ENCODE measurements at places on chromosomes 2 and 18.

GRCh38 chr18:48295586-48296311, 113.4 kb downstream of the ZBTB7C start:
- DNase-seq, result no peak

DNA sequence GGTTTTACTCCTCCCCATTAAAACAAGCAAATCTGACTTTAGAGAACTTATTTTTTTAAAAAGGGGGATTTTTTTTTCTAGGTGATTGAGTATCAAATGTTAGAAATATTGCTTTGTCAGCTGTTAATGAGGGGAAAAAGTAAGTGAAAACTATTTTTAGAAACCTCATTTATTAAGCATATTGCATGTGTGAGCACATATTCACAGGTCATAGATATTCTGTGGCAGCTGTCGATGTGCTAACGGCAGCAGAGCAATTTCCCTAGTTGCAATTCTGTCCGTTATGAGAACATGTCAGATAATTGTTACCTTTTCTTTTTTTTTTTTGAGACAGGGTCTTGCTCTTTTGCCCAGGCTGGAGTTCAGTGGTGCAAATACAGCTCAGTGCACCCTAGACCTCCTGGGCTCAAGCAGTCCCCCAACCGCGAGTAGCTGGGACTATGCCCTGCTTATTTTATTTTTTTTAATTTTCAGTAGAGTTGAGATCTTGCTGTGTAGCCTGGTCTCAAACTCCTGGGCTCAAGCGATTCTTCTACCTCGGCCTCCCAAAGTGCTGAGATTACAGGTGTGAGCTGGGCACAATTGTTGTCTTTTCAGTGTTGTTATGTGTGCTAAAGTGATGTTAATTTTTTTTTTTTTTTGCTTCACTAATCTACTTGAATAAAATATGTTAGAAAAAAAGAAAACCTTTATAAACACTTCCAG, 69.8 kb downstream of the MTA3 start:
- DNase-seq, result no peak

GRCh38 chr2:224987733-224988132, 54.5 kb downstream of the DOCK10 start:
- no peak for DNase-seq

- DNase-seq, result no peak
Measured at GRCh38 chr2:187136646-187137045, 287.7 kb upstream of the ZSWIM2 start.

DNA sequence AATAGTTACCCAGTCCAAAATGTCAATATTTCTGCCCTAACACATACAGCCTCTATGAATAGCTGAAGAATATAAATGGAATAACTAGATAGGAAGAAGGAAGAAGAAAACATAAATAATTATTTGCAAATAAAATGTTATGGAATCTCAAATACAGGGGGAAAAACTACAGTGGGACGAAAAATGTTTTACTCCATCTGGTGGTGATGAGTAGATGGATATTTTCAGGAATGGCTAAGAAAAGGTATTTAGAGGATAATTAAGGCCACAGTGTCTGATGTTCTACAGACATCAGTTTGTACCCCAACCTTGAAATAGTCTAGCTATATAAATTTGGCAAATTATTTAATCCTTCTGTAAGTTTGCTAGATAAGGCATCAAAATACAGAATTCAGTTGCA, 178.1 kb upstream of the FSHR start:
- DNase-seq, result no peak

DNA sequence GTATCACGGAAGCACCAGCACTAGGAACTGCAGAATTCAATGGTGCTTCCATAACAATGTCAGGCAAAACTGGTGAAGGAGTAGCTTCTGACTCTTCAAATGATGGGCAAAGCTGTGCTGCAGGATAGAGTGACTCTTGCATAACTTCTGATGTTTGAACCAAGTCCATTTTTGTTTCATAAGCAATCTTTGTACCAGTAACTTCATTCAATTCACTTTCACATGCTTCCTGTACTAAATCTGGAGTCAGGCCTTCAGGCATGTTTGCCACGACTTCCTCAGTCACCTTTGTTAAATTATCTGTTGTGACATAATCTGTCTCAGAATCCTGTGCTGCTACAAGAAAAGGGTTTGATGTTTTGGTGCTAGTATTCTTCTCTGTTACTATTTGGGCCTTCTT, 24.0 kb downstream of the RTN4 start:
- DNase-seq, result no peak

- no peak for DNase-seq
Measured at GRCh38 chr18:65737471-65737955, 13.3 kb upstream of the CDH7 start.

DNA sequence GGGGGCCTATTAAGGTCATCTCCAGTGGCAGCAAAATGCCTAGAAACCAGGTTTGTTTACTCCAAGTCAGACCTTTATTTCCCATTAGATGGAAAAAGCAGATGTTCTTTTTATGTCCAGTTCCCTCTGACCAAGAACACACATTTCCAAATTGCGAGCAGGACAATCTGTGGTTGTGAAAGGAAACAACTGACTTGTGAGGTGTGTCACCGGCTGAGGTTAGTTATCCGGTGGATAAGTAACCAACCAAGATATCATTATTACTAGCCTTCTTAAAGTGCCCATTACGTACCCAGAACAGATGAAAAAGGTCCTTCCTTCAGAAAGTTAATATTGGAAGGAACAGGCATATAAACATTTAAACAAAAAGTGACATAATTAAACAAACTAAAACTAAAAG, 112.9 kb downstream of the THADA start:
- DNase-seq, result no peak

- no peak for DNase-seq
Measured at GRCh38 chr2:239257511-239257937, 143.3 kb downstream of the HDAC4 start.

DNA sequence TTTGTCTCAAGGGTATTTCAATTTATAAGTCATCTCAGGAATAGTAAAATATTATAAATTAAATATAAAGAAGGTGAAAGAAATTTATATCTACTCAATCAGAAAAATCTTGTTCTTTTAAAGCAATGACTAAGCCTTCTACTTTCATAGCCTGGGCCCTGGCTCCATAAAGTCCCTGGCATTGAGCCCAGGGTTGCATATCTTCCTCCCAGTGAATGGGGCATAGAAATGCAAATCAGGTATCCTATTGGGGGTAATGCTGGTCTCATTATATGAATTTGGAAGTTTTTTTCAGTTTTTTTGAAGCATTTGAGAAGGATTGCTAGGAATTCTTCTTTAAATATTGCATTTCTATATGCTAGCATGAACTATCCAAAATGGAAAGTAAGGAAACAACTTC, 73.9 kb upstream of the MC2R start:
- no peak for DNase-seq

DNA sequence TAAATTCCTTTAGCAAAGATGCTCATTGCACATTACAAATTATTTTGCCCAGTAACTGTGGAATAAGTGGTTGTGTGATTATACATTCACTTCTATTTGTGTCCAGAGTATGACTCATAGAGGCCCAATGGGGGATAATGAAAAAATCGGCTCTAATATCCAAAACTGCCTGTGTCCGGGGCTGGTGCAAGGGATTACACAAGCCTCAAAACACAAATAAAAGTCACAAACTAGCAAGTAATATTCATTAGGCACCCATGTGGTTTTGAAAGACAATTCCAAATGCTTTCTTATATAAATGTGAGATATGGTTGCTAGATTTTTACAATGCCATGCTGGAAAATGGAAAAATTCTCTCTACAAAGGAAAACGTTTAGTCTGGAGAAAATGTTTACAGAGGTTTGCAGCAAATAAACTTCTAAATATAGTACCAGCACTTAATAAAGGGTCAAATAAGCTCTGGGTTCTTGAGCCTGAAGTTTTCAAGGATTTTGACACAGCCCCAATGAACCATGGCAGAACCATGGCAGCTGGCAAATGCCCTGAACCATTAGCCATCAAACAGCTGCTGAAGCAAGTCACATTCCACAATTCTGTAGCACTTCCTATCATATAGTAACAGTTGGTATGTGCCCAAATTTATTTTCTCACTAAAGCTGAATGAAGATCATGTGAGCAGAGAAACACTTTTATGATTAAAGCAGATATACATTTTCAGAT, 40.5 kb downstream of the IRS1 start:
- no peak for DNase-seq

GRCh38 chr2:26492749-26493515, 15.0 kb upstream of the OTOF start:
- no peak for DNase-seq

DNA sequence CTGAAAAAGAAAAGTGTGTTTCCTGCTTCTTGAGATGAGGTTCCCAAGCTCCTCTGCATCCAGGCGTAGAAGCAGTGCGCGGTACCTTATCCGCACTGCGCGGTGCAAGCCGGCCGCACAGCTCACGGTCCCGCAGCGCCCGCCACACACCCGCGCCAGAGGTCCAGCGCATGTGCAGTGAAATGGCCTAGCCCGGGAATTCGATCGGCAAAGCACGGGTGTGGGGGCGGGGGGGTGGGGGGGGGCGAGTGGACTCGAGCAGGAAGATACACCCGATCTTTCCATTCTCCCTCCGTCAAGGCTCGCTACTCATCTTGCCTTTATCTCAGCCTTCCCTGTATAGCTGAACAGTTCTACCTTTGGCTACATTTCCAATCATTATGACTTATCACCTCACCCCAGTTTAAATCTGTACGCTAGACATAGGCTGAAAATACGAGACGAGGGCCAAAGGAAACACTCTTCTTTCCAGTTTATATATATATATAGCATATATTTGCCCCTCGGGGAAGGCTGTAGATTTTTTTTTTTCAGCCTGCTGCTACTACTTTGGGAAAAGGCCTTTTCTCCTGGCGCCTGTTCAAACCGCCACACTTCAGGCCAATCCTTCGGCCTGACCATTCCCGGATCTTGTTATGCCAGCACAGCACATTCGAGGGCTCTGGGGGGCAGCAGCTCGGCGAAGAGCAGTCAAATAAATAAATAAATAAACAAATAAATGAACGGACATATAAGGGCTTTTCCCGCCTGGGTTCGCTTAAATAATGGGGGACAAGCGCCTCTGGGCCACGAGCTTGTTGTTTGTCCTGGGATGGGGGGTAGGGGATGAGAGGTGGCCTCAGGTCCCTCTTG, 10.4 kb downstream of the HOXD8 start:
- no peak for DNase-seq

GRCh38 chr2:28778392-28778791, 26.8 kb downstream of the PPP1CB start:
- DNase-seq, result no peak

GRCh38 chr2:121480826-121481225, 49.9 kb upstream of the RNU4ATAC start:
- DNase-seq, result no peak

DNA sequence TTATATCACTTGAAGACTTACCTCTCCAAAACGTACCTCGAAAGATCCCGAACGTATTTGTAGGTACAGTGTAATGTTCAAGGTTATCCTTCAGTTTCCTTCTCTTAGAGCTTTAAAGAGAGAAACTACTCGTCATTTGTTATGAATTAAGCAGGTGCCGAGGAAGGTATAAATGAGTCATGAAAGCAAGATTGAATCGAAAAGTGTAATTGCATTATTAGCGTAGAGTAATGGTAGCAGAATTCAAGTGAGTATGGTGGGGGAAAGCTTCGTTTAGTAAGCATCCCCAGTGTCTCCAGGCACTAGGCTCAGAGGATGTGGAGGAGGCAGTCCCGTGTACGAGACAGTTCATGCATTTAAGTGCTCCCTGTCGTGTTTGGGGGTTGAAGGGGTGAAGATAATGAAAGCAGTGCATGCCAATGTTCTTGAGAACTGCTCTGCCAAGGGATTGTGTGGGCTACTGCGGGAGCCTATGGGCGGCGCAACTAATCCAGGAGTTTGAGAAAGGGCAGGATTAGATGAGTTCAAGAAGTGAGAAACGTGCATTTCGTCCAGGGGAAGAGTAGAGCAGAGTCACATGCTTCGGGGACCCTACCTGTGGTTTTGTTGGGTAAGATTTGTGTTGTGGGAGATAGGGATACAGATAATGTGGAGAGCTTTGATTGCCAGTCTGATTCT, 858 bp downstream of the POLR1B start:
- no peak for DNase-seq

- no peak for DNase-seq
Measured at GRCh38 chr2:21288739-21289520, 165.2 kb downstream of the TDRD15 start.

DNA sequence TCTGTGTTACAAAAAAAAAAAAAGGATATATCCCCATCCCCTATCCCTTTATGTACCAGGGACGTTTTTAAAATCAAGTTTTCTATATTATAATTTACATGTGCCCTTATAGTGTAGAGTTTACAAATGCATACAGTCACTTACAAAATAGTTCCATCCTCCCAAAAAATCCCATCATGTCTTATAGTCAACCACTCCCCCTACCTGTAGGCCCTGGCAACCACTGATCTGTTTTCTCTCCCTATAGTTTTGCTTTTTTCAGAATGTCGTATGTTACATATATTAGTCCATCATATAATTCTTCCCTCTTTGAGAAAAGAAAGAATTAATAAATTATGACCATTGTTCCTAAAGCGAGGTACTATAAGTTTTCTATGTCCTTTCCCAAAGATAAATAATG, 17.8 kb downstream of the CFAP210 start:
- DNase-seq, result no peak

DNA sequence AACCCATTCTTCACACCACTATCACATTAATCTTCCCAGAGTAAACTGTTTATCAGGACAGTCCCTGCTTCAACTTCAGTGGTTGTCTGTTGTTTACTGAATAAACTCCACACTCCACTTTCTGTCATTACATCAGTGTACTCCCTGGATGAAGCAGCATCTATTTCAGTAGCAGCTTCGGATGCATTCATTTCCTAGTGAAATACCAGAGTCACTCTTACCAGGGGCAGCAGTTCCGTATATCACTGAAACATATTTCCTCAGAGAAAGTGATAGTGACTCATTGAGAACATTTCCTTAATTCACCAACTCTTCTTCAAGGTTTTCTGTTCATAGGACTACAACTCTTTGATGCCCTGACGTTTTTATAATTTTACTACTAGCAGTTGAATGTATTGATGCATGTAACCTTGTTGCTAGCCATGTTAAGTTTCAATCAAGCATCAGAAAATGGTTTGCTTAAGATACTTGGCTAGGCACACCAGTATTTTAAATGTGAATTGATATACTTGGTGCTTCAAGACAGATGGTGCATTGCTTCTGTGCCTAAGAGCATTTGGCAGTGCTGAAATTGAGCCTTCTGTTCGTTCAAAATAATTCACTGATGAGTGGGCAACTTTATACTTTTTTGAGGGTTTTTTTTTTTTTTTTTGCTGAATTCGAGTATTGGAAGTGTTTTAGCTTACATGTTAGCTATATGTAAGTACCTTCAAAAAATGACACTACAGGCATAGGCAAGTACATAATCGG, 92.3 kb downstream of the UBE2E3 start:
- no peak for DNase-seq

- no peak for DNase-seq
Measured at GRCh38 chr2:74291218-74291544, 52.0 kb downstream of the SLC4A5 start.

DNA sequence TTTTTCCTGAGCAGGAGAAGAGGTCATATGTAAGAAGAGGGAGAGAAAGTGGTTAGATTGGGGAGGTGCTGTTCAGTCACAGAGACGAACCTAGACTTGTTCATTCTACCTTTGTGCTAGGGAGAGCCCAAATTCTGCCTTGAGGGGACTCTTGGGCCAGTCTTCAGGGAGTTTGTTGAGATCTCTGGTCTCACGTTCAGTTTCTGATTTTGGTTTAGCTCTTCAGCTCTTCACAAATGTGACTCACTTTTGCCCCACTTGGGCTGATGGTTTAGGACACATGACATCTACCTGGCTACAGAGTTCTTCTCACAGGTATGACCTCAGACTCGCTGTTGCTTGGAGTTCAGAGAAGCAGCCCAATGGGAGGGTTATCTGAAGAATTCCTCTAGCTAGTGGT, 49.2 kb upstream of the DARS1 start:
- DNase-seq, result no peak

- DNase-seq, result peak; percentile 94
Measured at GRCh38 chr18:13800505-13801259, 23.3 kb upstream of the MC5R start.
